ENCODE measurements at places on chromosomes 2 and 18.

- no peak for DNase-seq
Measured at GRCh38 chr18:69795791-69796190, 151.9 kb downstream of the CD226 start.

- DNase-seq, result no peak
Measured at GRCh38 chr2:151669585-151670081, 64.6 kb downstream of the NEB start.

- DNase-seq, result no peak
Measured at GRCh38 chr2:154142480-154142879, 270.8 kb downstream of the GALNT13 start.

- DNase-seq, result no peak
Measured at GRCh38 chr2:68710756-68711155, 23.9 kb upstream of the ARHGAP25 start.

DNA sequence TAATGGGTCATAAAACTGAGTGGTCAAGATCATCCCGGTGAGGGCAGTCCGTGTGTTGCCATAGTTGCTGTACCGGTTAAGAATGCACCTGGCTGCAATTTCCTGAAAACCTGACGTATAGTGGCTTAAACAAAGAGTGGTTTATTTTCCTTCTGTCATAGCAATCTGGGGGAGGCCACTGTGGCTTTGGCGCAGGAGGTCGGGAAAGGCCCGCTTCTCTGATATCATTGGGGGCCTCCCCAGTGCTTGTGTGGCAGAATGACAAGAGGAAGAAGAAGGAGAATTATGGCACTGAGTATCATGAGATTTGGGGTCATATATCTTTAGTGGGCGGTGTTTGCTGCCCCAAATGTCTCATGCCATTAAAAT lies 4.4 kb downstream of the C2orf92 start:
- DNase-seq, result no peak

- DNase-seq, result no peak
Measured at GRCh38 chr2:237497009-237497837, 10.2 kb downstream of the MLPH start.

- no peak for DNase-seq
Measured at GRCh38 chr2:175244697-175245096, 63.2 kb upstream of the ATP5MC3 start.

- no peak for DNase-seq
Measured at GRCh38 chr18:22521026-22521707, 103.5 kb upstream of the CTAGE1 start.
